ENCODE measurements at places on chromosomes 7 and 10.

- no peak for DNase-seq
Measured at GRCh38 chr7:34061149-34061548, 155.8 kb downstream of the BMPER start.

DNA sequence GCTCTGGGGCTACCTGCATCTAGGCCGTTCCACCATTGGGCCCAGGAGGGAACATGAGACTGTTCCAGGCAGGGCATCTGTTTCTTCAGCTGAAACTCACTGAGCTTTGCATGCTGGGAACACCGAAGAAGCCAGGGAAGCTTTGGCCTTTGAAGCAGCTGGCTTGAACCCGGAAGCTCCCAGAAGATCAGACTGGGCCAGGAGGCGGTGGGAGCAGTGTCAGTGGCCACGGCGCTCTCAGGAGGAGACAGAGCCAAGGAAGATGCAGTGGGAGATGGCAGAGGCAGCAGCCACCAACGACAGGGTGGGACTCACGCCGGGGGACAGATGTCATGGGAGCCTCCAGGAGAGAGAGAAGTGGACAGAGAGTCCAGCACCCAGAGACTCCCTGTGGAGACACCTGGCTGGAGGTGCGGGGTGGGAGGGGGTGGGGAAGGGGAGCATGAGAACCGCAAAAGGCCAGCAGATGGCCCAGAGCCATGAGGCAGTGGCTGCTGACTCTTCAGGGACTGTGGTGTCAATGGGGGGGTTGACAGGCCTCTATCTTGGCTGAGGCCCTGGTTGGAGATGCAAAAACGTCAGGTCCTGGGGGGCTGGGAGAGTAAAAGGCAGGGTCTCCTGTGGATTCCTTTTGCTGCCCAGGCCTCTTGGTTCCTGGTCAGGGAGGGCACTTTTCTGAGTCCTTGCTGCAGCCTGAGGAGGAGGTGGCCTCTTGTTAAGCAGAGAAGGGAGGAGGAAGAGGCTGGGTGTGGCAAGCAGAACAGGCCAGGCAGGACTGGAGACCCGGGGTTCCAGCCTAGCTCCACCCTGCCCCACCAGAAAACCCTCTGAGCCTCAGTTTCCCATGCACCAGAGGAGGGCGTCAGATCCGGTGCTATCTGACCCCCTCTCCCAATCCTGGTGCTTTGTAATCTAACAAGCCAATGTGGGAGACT, 6.3 kb upstream of the AQP1 start:
- DNase-seq: no peak

DNA sequence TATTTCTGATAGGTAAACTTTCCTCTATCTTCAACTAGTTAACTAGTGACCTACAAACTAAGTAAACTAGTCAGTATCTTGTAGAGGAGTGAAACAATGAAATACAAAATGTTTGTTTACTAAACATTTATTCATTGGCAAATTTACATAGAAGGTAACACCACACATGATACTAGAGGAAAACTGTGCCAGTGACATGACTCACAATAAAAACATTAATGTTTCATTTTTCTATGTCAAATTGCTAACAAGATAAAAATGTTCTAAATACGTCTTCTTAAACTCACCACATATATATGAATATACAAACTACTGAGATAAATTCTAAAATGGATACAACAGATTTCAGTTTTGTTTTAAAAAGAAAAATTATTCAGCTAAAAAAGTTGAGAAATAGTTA, 471.3 kb downstream of the PARD3 start:
- no peak for DNase-seq

DNA sequence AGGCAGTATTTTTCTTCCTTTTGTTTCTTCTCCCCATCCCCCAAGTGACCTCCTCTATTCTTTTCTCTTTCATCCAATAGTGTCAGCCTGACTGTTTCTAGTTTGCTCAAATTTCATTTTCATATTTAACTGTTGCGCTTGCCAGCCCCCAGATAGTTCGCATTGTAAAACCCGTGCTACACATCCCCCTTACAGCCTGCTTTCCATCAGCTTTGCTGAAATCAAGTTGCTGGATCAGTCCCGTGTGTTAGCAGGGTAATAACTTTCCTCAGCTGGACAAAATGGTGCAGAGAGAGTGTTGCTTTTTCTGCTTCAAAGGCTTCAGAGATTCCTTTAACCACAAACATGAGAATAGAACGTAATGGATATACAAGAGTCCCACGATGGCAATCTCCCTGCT, 180.6 kb upstream of the NPVF start:
- DNase-seq: no peak

DNA sequence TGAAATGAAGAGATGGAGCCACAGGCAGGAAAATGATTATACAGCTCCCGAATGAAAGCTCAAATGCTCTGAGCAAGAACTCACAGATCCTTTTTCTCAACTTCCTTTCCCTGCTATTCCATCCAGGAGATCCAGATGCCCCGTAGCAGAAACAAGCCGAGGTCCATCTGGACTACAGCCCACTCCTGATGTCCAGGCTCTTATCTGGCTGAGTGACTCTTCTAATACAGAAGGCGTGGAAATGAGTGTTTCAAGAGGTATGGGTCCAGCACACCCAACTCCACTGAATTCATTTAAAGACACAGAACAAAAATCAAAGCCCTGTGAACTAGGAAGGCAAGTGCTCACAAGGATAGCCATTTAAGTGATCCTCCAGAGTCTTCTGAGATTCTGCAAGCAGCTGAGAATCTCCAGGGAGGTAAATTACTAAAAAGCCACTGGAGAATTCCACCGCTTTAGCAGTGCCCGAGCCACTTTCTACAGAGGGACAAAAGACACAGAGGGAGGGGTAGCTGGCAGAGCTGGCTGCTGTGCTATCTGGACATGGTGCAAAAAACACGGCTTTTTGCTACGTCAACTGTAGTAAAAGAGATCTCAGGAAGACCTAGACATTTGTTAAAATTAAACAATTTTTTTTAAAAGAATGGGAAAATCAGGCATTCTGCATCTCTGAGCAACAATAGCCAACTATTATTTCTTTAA, 24.5 kb downstream of the FAM171A1 start:
- no peak for DNase-seq

- no peak for DNase-seq
Measured at GRCh38 chr10:11236234-11236633, 218.6 kb downstream of the CELF2 start.

DNA sequence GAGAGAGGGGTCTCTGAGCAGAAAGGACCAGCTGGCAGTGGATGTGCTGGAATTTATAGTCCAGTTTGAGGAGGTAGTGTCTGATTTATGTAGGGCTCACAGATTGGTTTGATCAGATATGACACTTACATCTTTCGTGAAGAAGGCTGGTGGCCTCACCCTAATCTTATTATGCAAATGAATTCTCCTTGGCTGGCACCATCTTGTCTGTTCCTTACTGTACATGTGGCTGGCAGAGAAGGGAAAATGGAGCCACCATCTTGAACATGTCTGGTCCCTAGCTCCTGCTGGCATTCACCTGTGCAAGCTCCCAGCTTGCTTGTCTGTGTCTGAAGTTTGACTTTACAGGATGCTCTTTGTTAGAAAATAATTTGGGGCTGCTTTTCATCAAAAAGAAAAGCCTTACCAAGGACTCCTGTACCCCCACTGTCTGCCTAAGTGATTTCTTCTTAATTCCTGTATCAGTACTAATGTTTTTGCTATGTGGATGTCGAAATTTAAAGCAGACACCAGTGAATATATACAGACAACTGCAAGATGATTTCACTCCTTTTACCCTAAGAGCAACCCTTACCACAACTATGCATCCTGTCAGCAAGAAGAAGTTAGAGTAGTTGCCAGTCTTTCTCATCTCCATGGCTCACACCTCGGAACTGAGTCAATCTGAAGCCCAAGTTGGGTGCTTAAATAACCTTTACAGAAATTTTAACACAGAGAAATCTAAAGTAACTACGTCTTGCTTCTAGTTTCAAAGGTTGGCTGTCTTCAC, 322.0 kb upstream of the SEMA3D start:
- DNase-seq: no peak

DNA sequence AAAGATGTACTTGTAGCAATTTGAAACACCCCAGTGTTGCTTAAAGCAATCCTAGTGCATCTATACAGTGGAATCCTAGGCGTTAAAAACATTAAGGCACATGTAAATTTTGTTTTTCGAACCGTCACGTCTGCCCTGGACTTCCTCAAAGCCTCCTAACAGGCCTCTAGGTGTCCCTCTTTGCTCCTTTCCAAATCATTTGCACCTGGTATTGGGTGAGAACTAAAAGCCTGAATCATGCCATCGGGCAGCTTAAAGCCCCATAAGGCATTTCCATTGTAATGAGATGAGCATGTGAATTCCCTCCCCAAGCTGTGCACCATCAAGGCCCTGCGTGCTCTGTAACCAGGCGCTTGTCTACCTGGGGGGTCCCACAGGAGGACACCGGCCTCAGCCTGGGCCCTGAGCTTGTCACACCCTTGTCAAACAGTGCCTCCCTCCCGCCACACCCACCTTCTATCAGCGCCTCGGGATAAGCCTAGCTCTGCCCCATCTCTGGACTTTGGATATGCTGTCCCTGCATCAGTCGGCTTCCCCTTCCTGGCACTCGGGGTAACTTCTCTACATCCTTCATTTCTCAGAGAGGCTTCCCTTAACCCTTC, 89.2 kb downstream of the WDR11 start:
- DNase-seq: no peak

- DNase-seq: no peak
Measured at GRCh38 chr7:121474301-121474673, 78.2 kb upstream of the FAM3C start.

GRCh38 chr7:44307905-44308595, 17.3 kb downstream of the CAMK2B start:
- DNase-seq: peak; percentile 1

- no peak for DNase-seq
Measured at GRCh38 chr10:95415621-95416031, 124.8 kb upstream of the PDLIM1 start.

DNA sequence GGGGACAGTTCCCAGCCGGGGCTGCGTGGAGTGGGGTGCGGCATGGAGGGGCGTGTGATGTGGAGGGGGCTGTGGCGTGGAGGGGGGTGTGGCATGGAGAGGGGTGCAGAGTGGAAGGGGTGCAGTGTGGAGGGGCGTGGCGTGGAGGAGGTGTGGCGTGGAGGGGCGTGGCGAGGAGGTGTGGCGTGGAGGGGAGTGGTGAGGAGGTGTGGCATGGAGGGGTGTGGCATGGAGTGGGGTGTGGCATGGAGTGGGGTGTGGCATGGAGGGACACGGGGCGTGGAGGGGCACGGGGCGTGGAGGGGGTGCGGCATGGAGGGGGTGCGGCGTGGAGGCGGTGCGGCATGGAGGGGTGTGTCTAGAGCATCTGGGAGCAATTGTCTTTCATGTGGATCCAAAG, 33.6 kb downstream of the NKX6-2 start:
- no peak for DNase-seq

DNA sequence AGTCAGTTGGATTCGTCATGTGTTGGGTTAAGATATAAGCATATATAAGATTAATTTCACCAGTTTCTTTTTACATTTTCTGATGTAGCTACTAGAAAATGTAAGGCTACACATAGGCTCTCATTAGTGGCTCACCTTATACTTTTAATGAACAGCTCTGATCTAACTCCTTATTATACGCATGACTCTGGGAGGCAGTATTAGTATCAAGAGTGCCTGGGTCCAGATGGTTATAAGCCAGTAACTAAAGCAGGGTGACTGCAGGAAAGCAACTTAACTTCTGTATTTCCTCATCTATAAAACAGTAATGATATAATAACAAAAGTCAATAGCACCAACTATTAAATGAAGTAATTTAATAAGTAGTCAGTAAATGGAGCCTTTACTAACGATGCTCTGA, 1.4 kb upstream of the ELMO1 start:
- DNase-seq: no peak

- no peak for DNase-seq
Measured at GRCh38 chr10:49289480-49289879, 9.5 kb upstream of the C10orf71 start.
